ENCODE measurements at places on chromosomes 1 and 21.

DNA sequence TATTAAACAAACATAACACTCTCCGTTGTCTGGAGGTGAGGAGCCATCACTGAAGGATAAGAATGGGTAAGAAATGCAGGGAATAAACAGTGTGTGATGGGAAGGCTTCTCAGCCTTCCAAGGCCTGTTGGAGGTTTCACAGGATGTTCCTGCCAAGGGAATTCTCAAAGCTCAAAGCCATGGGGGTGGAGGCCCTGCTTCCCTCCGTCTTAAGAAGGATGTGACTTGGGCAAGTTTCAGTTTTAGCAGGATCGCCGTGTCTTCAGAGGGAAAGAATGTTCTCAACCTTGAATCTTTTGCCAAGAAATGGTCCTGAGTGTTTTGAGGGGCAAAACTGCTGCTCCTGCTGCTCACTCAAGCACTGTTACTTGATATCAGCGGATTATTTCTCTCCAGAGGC, 41.7 kb upstream of the IL20 start:
- DNase-seq = no peak

DNA sequence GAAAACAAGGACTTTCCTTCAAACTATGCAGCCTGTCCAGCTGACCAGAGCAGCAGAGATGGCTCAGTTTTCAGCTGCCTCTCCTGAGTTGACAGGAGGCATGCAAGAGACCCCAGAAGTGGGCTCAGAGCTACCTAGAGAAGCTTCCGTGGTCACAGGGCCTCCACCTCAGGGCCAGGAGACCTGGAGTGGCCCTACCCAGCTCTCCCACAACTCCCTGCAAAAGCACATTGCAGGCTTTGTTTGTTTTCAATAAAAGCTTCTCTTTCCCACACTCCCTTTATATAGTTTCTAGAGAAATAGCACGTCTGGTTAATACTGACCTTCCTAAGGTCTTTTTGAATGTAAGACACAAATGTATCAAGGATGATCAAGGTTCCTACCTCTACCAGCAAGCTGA, 40.1 kb downstream of the RRAGC start:
- DNase-seq = no peak

DNA sequence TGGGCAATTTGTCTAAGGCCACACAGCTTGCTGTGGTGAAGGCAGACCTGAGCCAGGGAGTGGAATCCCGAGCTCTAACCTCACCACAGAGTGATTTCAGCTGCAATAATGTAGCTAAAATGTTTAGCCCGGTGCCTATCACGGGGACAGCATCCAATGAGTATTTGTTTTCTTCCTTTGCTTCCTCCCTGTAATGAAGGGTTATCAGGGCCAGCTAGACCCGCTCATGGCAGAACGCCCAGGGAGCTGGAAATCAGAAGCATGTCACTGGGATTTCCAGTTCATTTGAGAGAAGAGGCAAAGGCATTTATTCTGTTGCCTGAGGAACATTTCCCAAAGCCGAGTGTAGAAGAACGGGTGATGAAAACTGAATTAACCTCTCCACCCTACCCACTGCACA, 183.1 kb downstream of the ZSCAN20 start:
- no peak for DNase-seq

DNA sequence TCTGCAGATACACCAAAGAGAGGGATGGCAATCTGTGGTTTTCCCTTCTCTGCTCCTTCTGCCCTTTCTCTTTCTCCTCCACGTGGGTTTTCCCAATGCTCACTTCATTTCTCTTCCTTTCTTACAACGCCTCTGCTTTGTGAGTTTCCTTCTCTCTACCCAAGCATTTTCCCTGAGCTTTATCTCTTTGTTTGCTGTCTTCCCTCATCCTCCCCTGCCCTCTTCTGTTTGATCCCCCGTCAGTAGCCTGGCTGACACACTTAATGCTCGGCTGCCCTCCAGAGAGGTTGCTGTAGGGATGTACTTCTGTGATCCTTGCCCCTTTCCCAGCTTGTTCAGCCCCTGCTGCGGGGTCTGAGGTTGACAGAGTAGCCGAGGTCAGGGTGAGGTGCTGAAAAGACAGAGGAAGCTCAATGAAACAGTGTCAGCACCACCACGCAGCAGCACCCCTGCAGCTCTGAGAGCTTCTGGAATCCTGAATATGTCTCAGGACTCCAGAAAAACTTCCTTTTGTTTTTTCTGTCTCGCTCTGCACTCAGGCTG, 6.0 kb downstream of the EDARADD start:
- no peak for DNase-seq

DNA sequence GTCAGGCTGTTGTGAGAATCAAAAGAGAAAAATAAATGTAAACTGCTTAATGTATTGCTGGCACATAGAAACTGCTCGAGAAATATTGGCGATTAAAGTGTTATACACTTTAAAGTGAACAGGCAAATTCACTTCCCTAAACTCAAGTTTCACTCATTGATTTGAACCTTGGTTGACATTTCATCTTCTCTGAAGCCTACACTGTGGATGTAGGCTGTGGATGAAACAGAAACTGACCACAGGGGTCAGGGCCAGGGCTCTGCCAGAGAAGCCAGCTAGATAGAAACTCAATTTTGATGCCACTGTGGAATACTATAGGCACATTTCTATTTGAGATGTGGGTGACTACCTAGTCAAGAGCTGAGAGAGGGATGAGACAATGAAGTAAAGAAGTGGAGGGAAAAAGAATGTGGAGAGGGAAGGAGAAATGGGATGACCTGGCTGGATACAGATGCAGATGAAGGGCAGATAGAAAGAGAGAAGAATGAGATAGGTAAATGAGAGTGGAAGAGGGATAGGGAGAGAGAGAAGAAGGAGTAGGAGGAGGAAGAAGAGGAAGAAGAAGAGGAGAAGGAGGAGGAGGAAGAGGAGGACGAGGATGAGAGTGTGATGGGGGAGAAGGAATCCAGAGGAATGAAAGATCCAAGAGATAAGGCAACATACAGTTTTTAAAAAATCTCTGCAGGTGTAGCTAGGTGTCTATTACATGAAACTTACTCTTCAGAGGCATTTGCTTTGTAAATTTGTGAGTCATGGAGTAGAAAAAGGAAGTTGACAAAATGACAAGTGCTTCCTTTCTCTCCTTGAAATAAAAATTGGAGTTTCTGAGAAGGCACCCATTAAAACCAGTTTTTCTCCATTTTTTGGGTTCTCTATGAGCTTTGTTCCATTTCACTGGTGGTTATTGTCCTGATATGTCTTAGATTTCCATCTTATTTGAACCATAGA, 17.4 kb upstream of the CD1D start:
- DNase-seq = no peak

- no peak for DNase-seq
These were observed 13.9 kb downstream of the SORT1 start for GRCh38 chr1:109383854-109384253.

- no peak for DNase-seq
These were observed 65.0 kb downstream of the LRRC40 start for GRCh38 chr1:70140343-70140742.

GRCh38 chr1:8540971-8541370, 223.1 kb downstream of the SLC45A1 start:
- no peak for DNase-seq

DNA sequence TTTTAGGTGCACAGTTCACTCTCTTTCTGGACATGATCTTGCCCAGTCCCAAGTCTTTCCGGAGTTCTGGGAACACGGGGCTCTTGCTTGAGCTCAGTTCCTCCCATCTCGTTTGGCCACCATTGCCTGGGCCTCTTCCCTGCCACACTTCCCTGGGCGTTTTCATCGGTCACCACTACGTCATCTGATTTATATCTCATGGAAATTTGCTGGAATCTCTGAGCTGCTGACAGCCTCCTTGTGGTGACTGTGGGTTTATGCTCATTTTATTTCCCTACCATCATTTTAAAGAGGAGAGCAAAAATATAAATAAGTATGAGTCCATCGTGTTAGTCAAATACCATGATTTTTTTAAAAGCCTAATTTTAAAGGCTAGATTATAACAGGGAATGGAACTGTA, 449.1 kb upstream of the KAZN start:
- DNase-seq = no peak

DNA sequence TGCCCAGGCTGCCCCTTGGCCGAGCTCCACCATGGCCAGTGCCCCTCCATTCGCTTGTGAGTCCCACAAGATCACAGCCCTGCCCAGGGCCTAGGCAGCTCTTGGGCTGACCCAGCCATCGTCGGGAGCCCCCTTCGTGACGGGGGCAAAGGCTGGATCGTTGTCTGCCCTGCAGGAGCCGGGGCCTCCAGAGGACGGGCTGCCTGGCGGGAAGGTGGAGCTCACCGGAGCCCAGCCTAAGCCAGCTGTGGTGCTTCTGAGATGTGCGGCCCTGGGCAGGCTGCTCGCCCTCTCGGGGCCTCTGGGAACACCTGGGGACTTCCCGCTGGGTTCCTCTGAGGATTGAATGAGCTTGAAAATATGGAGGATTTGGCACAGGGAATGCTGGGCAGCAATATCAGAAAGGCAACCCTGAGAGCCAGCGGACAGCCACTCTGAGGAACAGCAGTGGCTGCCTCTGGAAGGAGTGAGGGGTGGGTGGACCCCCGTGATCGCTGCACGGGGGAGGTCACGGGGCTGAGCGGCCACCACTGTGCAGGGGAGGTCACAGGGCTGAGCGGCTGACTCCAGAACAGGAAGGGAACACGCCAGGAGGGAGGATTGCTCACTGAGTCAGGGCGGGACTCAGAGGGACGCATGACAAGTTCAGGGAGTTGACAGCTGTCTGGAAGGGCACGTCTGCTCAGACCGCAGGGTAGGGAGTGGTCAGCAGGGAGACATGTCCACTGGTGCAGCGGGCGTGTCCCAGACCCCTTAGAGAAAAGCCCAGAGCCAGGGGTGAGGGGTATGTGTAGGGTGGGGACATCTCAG, 19.3 kb downstream of the TP73 start:
- DNase-seq = no peak

DNA sequence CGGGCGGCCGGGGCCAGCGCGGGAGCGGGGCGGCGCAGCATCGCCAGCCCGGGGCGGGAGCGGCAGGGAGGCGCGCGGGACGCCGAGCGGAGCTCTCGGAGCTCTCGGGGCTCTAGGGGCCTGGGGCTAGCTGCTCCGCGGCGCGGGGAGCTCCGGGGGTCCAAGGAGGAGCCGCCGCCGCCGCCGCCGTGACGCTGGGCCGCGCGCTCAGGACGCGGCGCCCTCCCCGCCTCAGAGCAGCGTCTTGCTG, 147 bp downstream of the CLSTN1 start:
- DNase-seq = no peak

GRCh38 chr1:168717906-168718891, 10.8 kb downstream of the DPT start:
- DNase-seq = no peak

GRCh38 chr1:227621211-227621610, 57.9 kb downstream of the ZNF678 start:
- no peak for DNase-seq

- DNase-seq = no peak
These were observed 167.6 kb downstream of the PRDM2 start for GRCh38 chr1:13867603-13868002.

DNA sequence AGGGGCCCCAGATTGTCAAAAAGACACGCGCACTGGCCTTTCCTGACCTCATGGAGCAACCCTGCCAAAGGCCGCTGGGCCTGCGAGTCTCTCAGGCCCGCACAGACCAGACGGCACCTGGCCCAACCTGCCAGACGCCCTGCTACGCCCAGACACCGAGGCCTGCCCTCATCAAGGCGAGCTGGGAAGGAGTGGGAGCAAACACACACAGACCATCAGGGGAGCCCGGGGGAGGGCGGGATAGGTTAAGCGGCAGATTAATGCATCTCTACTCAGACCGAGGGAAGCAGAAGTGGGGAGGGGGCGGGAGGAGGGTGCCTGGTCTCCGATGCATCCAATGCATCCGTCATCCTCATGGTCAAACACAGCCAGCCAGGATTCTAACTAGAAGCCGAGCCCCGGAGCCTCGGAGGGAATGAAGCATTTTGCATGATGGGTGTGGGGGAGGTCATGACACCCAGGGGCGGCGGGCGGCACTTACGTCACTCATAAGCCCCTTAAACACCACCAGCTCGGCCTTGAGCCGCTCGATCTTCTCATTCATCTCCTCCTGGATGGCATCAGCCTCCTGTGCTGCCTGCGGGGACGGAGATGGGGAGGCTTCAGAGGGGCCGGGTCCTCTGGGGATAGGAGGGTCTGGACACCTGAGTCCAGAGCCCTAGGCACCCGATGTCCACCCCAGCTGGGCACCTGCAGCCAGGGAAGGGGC, 17.0 kb upstream of the ALDH4A1 start:
- no peak for DNase-seq

GRCh38 chr1:110787328-110788071, 85.4 kb upstream of the CD53 start:
- DNase-seq = peak; percentile 73

DNA sequence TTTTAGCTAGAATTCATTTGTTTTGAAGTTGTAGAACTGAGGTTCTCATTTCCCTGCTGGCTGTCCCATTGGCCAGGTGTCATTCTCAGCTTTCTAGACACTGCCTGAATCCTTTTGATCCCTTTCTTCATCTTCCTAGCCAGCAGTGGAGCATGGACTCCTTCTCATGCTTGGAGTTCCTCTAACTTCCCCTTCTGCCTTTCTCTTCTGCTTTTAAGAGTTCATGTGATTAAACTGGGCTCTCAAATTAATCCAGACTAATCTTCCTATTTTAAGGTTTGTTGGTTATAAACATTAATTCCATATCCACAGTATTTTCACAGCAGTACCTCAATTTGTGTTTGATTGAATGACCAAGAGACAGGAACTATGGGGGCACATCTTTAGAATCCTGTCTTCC, 52.3 kb downstream of the ADAMTS5 start:
- no peak for DNase-seq

GRCh38 chr21:30996728-30997127, 41.5 kb downstream of the KRTAP19-8 start:
- DNase-seq = no peak

- DNase-seq = no peak
These were observed 21.4 kb downstream of the SFPQ start for GRCh38 chr1:35171579-35171978.

DNA sequence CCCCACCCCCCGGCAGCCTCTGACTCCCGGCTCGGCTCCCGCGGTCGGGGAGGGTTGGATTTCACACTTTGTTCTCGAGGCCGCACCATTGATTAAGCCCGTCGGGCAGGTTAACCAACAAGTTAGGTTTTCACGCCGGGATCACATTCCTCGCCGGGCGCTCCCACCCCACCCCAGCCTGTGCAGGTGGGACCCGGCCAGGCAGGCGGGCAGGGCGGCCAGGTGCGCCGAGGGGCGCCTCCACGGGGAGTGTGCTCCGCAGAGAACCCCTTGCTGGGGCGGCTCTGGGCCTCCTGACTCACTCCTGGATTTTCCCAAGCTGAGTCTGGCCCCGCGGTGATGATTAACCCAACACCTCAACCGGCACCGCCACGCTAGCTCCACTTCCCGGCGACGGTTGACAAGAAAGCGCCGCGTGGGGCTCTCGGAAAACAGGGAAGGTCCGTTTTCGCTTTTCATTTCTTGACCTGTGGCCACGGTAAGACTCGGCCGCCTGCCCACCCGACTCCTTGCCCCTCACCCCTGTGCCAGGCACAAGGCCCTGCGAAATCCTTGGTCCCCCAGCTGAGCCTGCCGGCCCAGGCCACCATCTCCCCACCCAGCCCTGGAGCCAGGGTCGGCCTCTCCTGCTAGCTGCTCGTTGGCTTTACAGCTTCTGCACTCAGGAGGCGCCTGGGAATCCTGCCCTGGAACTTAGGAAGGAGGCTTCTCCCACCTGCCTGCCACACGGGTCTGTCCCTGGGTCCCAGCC, 8.8 kb upstream of the TTLL10 start:
- no peak for DNase-seq

Measured in activated CD4-positive, alpha-beta memory T cell treated with anti-CD3 and anti-CD28 coated beads, Interleukin-2, amount 10 ng/mL, durations not matched to agents 7 days and 5 days (primary cell).